Mesothelial cell of epicardium (in vitro differentiated cells): ENCODE measurements at places on chromosomes 6 and 20.

- DNase-seq, result no peak
- H3K27ac ChIP-seq, result peak overlapping the region; percentile 88
- peaks cover 25% of the 10 kb centered on the region for H3K4me1 ChIP-seq
- H3K27me3 ChIP-seq, result no peaks in the 10 kb centered on the region
- peak overlapping the region; percentile 93 for H3K4me3 ChIP-seq
These were observed 544 bp upstream of the STK38 start for GRCh38 chr6:36547646-36548400.

GRCh38 chr6:100347901-100348550, 116.7 kb downstream of the SIM1 start:
- H3K27ac ChIP-seq, result no peak overlapping the region
- no peaks in the 10 kb centered on the region for H3K27me3 ChIP-seq
- H3K4me1 ChIP-seq, result peaks cover 17% of the 10 kb centered on the region
- no peaks in the 10 kb centered on the region for H3K36me3 ChIP-seq
- DNase-seq, result no peak
- no peak overlapping the region for H3K4me3 ChIP-seq

GRCh38 chr6:145245119-145245518, 490.2 kb downstream of the EPM2A start:
- DNase-seq, result no peak
- peaks cover 3% of the 10 kb centered on the region for H3K27me3 ChIP-seq
- H3K4me1 ChIP-seq, result peaks cover 1% of the 10 kb centered on the region
- no peak overlapping the region for H3K27ac ChIP-seq
- H3K4me3 ChIP-seq, result no peak overlapping the region

DNA sequence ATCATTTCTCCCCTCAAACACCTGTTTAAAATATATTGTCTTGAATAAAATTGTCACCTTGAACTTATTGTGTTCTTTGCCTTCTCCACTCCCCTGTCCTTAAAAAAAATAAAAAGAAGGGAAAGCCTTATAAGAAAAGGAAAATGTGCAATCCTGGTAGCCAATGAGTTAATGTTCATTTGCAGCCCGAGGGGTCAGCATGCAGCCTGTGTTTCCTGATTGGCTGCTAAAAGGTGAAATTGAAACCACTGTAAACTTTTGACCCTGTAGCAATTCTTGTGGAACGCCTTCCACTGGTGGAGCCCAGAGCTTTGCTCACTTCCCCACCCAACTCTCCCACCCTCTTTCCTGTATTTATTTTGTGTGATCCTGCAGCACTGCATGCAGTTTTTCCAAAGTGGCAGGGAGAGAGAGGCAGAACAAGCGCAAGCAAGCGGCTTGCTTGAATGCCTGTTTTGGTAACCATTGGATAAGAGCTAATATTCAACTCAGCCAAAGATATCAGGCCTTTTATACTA, 74.9 kb downstream of the NCOA3 start:
- no peaks in the 10 kb centered on the region for H3K27me3 ChIP-seq
- H3K36me3 ChIP-seq, result peaks cover 12% of the 10 kb centered on the region
- DNase-seq, result peak; percentile 51
- peaks cover 74% of the 10 kb centered on the region for H3K4me1 ChIP-seq
- H3K4me3 ChIP-seq, result peak overlapping the region; percentile 39

GRCh38 chr6:56370127-56370540, 122.8 kb upstream of the COL21A1 start:
- H3K27me3 ChIP-seq, result no peaks in the 10 kb centered on the region
- no peak for DNase-seq
- H3K4me1 ChIP-seq, result peaks cover 65% of the 10 kb centered on the region
- H3K36me3 ChIP-seq, result no peaks in the 10 kb centered on the region
- H3K4me3 ChIP-seq, result no peak overlapping the region

DNA sequence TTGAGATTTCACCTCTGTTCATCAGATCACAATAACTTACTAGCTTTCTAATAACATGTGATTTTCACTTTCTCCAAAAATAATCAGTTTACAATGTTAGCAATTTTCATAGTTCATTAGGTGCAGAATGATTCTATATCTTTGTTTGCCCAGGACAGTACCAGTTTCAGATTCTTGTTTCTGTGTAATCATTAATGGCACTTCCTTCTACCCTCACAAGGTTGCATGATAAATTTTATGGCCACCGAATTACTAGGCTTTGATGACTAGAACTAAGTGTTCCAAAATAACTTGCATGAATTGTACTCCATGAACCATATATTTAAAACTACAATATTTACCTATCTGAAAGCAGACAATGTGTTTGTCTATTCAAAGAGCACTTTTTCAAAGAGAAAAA, 442.3 kb downstream of the EPHA7 start:
- H3K36me3 ChIP-seq, result no peaks in the 10 kb centered on the region
- H3K27ac ChIP-seq, result no peak overlapping the region
- no peaks in the 10 kb centered on the region for H3K27me3 ChIP-seq
- no peak overlapping the region for H3K4me3 ChIP-seq

GRCh38 chr20:45097485-45098102, 3.3 kb downstream of the KCNS1 start:
- peaks cover 52% of the 10 kb centered on the region for H3K27me3 ChIP-seq
- no peak overlapping the region for H3K27ac ChIP-seq
- no peak for DNase-seq
- no peaks in the 10 kb centered on the region for H3K36me3 ChIP-seq

- H3K27me3 ChIP-seq, result no peaks in the 10 kb centered on the region
- peak overlapping the region; percentile 10 for H3K27ac ChIP-seq
- no peaks in the 10 kb centered on the region for H3K36me3 ChIP-seq
- H3K4me1 ChIP-seq, result peaks cover 51% of the 10 kb centered on the region
- H3K4me3 ChIP-seq, result no peak overlapping the region
These were observed 3.8 kb upstream of the IER3 start for GRCh38 chr6:30747902-30748769.

GRCh38 chr20:21522481-21523280, 8.8 kb upstream of the NKX2-2 start:
- DNase-seq, result no peak
- peaks cover 95% of the 10 kb centered on the region for H3K27me3 ChIP-seq
- no peak overlapping the region for H3K27ac ChIP-seq
- peaks cover 8% of the 10 kb centered on the region for H3K4me1 ChIP-seq

DNA sequence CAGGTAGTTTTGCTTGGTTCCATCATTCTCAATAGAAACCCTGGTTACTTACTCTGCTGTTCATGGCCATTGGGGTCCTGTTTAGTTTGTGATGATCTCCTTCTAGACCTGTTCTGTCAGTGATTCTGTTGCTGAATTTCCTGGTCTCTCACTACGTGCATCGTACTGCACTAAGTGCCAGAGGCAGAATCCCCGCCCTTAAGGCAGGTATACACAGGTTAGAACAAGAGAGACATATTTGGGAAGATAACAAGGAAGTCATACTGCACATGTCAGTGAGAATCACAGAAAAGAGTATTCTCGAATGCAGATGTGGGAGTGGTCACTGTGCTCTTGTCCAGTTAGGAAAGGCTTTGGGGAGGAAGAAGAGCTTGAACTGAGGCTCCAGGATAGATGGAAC, 148.1 kb upstream of the MYLIP start:
- no peak overlapping the region for H3K4me3 ChIP-seq
- H3K27me3 ChIP-seq, result no peaks in the 10 kb centered on the region
- H3K4me1 ChIP-seq, result peaks cover 3% of the 10 kb centered on the region
- no peaks in the 10 kb centered on the region for H3K36me3 ChIP-seq

- H3K36me3 ChIP-seq, result no peaks in the 10 kb centered on the region
- H3K27ac ChIP-seq, result no peak overlapping the region
- H3K4me1 ChIP-seq, result no peaks in the 10 kb centered on the region
- DNase-seq, result no peak
- peaks cover 5% of the 10 kb centered on the region for H3K27me3 ChIP-seq
These were observed 92.1 kb upstream of the ANKEF1 start for GRCh38 chr20:9942736-9943135.

GRCh38 chr6:139336488-139336887, 38.0 kb downstream of the CITED2 start:
- peaks cover 20% of the 10 kb centered on the region for H3K4me1 ChIP-seq
- H3K36me3 ChIP-seq, result peaks cover 4% of the 10 kb centered on the region
- H3K4me3 ChIP-seq, result no peak overlapping the region
- DNase-seq, result no peak
- H3K27ac ChIP-seq, result peak overlapping the region; percentile 63

DNA sequence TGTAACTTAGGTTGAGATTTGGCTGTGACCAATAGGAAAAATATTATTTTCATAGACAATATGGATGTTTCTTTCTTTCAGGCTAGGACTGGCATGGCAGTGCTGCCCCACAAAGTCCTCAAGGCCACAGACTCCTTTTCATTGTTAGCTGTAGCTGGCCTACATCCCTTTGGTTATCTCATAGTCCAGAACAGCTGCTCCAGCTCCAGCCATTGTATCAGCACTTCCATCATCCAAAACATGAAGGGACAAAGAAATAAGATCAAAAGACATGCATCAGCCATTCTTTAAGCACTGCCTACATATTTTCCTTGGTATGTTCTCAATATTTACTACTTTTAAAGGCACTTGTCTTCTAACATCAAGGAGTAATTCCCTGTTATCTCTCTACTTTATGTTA, 73.0 kb downstream of the ZDHHC14 start:
- no peaks in the 10 kb centered on the region for H3K27me3 ChIP-seq
- DNase-seq, result no peak
- peaks cover 5% of the 10 kb centered on the region for H3K36me3 ChIP-seq
- H3K4me1 ChIP-seq, result peaks cover 37% of the 10 kb centered on the region
- no peak overlapping the region for H3K4me3 ChIP-seq

DNA sequence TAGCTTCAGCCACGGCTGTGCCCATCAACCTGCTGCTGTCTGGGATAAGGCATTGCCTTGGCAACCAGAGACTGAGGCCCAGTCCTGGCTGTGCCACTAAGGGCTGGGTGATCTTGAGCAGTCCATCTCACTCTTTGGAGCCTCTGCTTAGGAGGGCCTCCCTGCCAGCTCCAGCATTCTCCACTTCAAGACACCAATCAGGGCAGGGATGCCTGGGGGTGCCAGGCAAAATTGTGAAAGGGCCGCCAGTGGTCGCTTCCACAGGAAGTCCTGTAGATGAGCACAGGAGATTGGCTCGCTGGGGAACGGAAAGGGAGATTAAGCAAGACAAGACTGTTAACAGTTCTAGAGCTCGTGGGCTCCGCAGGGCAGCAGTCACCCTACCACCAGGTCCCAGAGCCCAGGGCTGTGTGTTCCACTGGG, at the start of gene RAB44:
Gene RAB44, plus strand, starts transcription at position 346 of the 423 bp plus-strand sequence. CDS start 6,410 bp downstream, outside the sequence.
- H3K27me3 ChIP-seq, result peaks cover 8% of the 10 kb centered on the region
- no peaks in the 10 kb centered on the region for H3K36me3 ChIP-seq
- H3K27ac ChIP-seq, result no peak within 1 kb of the TSS
- no peak for DNase-seq

- H3K4me3 ChIP-seq, result no peak overlapping the region
- H3K27ac ChIP-seq, result peak overlapping the region; percentile 79
- H3K27me3 ChIP-seq, result no peaks in the 10 kb centered on the region
- H3K4me1 ChIP-seq, result peaks cover 23% of the 10 kb centered on the region
- peaks cover 7% of the 10 kb centered on the region for H3K36me3 ChIP-seq
These were observed 23.9 kb downstream of the TRERF1 start for GRCh38 chr6:42427871-42428270.

- H3K36me3 ChIP-seq, result no peaks in the 10 kb centered on the region
- no peak overlapping the region for H3K4me3 ChIP-seq
- H3K27ac ChIP-seq, result no peak overlapping the region
- H3K4me1 ChIP-seq, result no peaks in the 10 kb centered on the region
- DNase-seq, result no peak
These were observed 283.9 kb upstream of the FOXQ1 start for GRCh38 chr6:1027795-1028569.

- H3K4me3 ChIP-seq, result no peak overlapping the region
- H3K36me3 ChIP-seq, result no peaks in the 10 kb centered on the region
- H3K27me3 ChIP-seq, result no peaks in the 10 kb centered on the region
- no peak for DNase-seq
- no peak overlapping the region for H3K27ac ChIP-seq
These were observed 84.5 kb downstream of the SLC16A10 start for GRCh38 chr6:111171577-111172400.
